K562 (cell line): ENCODE measurements at places on chromosomes 11 and 22. TPM values are rescaled to one million over a fixed set of nuclear protein-coding genes. Genes with fewer than 3 reads are reported as not detected.

DNA sequence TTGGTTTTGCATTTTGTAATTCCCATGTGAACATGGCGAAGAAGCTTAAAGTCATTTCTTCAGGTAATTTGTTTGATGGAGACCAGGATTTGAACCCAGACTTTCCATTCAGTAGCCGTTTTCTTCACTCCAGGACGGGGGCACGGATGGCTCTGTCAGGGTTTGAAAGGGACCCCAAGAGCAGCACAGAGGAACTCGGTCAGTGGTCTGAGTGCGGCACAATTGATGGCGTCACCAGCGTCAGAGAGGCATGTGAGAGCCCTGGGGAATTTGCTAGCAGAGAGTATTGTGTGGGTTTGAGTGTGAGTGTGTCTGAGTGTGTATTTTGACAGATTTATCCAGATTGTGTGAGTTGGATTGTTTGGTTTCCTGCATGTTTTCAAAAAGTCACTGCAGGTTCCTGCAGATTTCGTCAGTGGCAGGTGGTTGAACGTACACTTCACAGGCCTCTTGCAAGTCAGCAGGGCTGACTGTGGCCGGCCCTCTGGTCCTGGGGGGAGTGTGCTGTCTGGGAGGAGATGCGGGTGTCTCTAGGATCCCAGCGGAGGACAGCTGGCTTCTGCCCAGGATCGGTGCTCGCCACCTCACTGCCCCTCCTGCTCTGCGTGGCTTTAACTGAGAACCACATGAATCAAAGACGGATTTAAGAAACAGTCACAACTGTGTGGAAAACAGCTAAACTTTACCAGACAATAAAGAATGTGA lies 199.3 kb downstream of the TBC1D22A start:
- DNase-seq = no peak

DNA sequence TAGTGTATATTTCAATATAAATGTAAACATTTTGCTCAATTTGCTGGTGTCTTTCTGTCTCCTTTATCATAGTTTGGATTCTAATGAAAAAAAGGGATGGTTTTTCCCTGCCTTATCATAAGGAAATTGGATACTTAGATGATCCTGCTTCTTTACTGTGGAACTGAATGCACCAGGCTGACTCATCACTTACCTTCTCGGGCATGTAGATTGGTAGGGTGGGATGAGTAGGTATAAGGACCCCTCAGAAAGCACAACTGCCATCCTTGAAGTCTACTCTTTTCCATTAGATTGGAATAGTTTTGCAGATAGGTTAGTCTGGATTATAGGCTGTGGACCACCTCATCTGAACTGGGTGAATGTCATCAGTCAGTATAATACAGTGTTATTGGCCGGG lies 7.5 kb upstream of the SIDT2 start:
- DNase-seq = no peak

- DNase-seq = no peak
Measured at GRCh38 chr11:134343646-134344045, 11.9 kb downstream of the GLB1L2 start.

DNA sequence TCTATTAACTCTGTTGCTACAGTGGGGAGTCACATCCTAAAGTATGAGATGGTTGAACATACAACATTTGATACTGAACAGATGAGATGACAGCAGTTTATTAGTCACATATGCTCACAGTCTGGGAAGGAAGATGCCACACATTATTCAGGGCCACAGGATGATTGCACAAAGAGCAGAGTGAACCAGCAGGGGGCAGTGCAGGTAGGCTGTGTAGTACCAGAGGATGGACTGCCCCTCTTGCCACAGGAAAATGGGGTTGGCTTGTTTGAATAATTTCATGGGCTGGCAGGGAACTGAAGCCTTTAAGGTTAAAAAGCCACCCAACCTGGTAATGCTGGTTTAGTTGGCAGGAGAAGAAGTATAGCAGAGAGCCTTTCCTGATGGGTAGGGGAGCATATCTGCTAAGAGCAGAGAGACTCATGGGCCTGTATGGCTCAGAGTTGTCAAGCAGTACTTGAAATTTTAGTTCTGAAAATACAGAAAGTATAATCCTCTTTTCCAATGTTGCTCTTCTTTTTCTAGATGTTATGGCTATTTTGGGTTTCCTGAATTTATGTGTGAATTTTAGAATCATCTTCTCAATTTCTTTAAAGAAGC lies 180.4 kb upstream of the B3GAT1 start:
- DNase-seq = peak; percentile 40

GRCh38 chr11:5968394-5968793 lies at the start of gene OR56A5:
Gene OR56A5, minus strand, starts transcription at chr11:5968494. Its CDS starts 0 bp downstream, at chr11:5968494.
- no peak for DNase-seq

- no peak for DNase-seq
Measured at GRCh38 chr11:13038366-13038765, 29.2 kb downstream of the RASSF10 start.

DNA sequence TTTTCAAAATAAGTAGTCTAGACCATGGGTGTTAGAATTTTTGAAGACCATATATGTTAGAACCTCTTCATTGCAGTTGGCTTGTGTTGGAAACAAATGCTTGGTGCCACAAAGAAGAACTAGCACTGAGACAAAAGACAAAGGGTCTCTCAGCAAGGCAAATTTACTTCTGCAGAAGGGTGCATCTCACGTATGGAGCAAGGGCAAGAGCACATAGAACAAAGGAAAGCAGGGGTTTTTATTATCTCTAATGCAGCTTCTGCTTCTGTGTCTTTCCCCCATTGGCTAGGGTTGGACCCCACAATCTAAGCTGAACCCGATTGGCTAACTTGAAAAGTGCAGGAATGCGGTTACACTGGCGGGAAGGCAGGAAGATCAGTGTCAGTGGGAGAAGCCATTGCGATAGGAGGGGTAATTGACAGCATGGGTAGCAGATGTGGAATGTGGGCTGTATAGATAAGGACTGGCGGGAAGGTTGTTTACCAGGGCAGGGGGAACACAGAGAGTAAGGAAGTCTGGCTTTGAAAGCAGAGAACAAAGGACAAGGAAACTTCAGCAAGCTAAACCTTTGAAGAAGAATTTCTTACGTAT lies 9.2 kb upstream of the RBMXL2 start:
- peak; percentile 14 for DNase-seq

- DNase-seq = peak; percentile 76
Measured at GRCh38 chr22:21042978-21043859, 2.5 kb upstream of the LRRC74B start.

The SCGB2A2 gene
- polyA plus RNA-seq = not detected in 2 replicates

GRCh38 chr11:6962141-6962540 lies 35.9 kb downstream of the ZNF215 start:
- DNase-seq = no peak
